CD4-positive, alpha-beta T cell treated with Interleukin-10 for 1 hour (primary cell): ENCODE measurements at places on chromosomes 12 and 14.
A peak's percentile ranks its signal among the peaks of the same experiment; 100 is the strongest.

DNA sequence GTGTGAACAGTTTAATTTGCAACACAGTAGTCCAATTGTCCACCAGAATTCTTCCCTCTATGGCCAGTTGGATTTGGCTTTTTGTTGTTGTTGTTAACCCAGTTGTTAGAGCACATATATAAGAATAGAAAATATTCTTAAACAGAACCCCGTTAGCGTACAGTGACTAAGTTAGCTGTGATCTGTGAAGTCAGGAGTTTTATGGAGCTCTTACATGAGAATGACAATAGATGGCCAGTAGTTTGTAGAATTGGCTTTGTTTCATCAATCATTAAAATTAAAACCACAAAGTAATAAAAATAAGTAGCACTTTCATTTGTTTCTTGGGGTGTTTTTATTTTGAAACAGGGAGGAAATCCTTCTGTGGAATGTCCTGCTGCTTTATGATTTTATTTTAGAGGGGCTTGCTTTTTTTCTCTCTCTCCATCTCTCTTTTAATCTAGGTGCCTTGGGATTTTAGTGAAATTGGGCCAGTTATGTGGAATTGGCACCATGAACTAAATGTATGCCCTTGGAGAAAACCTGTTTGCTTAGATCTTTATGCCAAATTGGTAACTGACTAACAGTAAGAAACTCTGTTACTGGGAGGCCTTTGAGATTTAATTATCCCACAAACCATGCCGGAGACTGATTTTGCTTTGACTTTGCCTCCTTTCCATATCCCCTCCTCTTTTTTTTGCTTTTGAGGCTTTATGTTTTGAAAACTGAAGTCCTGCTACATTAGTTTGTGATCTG, 22.9 kb downstream of the FBXW8 start:
- DNase-seq, result no peak

- no peak for DNase-seq
Measured at GRCh38 chr12:40142001-40142744, 36.3 kb upstream of the SLC2A13 start.

- no peak for DNase-seq
Measured at GRCh38 chr12:19139615-19140194, 10.2 kb downstream of the PLEKHA5 start.

DNA sequence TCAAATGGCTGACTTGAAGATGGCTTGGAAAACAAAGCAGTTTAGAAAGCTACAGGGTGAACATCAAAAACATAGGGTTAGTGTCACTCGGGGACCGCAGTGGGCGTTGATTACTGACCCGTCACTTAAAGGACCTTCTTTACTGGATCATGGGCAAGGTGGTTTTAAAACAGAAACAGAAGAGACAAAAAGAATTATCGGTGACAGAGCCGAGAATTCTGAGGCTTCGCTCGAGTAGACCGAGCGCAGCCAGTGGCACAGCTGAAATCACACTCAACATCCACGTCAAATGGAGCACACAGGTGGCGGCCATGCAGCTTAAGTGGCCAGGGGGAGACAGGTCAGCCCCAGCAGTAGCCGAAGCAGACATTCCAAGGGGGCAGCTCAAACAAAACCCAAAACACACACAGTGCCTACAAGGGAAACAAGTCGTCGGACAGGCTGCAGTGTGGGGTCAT, 17.3 kb downstream of the SNRNP35 start:
- DNase-seq, result no peak

GRCh38 chr14:100471441-100472093, 115.7 kb downstream of the BEGAIN start:
- no peak for DNase-seq

- DNase-seq, result peak; percentile 55
Measured at GRCh38 chr12:109777544-109777943, 55.7 kb downstream of the TRPV4 start.

GRCh38 chr12:81105687-81106086, 27.8 kb downstream of the ACSS3 start:
- no peak for DNase-seq

DNA sequence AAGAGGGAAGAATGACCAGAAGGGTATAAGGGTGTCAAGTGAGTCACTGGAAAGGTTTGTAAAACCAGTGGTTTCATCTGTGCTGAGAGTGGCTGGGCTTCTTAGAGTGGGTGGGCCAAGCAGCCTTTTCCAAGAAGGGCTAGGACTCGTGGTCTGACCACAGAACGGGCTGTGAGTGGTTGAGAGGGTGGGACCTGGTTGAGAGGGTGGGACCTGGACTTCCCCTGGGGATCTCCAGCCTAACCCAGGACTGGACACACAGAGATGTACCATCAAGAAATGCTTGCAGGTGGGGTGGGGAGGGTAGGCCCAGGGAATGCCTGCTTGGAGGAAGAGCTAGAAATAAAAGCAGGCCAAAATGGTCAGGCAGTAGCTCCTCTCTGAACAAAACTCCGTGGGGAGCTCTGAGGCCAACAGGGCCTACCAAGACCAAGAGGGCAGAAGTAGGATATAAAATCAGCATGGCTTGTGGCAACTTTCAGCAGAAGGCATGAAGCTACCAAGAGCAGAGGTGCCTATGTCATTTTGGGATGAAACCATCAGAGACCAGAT, 140.5 kb downstream of the FOXN3 start:
- DNase-seq, result peak; percentile 46

- DNase-seq, result peak; percentile 47
Measured at GRCh38 chr12:43444940-43445564, 107.0 kb downstream of the ADAMTS20 start.

DNA sequence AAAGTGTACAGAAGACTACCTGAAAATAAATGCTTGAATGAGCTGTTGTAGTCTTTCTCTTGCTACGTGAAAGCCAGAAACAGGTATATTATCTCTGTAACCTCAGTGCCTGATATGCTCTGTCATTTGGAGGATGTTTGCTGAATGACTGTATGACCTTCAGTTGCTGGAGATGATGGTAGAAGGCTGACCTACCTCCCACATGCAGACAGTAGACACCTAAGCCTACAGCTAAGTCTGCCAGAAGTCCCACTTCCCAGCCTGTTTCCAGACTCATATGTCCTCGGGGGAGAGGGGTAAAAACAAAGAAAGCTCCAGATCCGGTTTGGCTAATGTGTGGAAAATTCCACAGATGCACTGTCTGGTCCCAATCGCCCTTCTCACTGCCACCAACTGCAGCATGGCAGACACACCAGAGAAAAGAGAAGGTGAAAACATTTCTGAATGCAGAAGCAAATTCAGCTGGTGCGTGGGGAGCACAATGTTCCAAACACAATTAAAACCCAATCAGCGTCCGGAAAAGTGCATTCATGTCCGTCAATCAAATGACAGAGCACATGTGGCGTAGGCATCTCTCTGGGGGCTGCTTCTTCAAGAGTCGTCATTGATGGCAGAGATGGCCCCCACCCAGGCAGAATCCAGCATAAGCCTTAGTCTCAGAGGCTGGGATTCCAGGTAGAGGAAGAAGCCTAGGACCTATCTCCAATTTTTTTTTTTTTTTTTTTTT, 76.3 kb upstream of the TBX3 start:
- no peak for DNase-seq

DNA sequence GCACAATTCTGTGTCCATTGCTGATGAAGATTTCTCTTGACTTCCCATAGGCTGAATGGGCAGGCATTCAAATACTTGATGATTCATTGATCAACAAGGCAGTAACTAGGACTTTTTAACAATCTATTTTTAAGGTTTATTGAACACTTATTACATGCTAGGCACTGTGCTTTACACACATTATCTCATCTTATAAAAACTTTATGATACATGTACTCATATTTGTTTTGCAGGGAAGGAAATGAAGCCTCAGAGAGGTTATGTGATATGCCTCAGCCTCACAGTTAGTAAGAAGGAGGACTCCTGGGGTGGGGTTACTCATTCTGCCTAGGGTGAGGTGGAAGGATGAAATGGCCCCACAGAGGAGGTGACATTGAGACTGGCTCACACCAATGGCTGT, 12.9 kb upstream of the EMP1 start:
- no peak for DNase-seq

- no peak for DNase-seq
Measured at GRCh38 chr12:127024791-127025190, 1242.2 kb upstream of the TMEM132C start.

- no peak for DNase-seq
Measured at GRCh38 chr12:31368666-31369361, 42.9 kb upstream of the SINHCAF start.

GRCh38 chr12:48189331-48190125, 6.1 kb downstream of the CCDC184 start:
- DNase-seq, result peak; percentile 83

DNA sequence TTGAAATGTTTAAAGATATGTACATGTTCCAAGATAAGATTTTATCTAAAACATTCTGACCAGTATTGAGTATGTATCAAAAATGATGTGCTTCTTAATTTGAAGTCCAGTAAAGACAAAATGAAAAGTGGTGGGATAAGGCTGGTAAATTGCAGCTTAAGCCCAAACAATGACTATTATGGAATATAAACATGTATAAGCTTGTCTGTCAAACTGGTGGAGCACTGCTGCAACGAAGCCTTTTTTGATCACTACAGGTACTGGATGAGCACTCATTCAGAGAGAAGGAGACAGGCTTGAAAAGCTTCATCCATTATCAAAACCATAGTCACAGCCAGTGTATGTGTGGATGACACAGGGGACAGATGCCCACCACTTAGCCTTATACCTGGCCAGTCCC, 138.4 kb downstream of the ATP23 start:
- DNase-seq, result no peak

GRCh38 chr14:64217308-64217707, 76.9 kb downstream of the ESR2 start:
- no peak for DNase-seq

GRCh38 chr14:55921511-55921910, 196.7 kb upstream of the PELI2 start:
- DNase-seq, result no peak

GRCh38 chr14:95189367-95190132, 32.2 kb upstream of the DICER1 start:
- DNase-seq, result no peak

DNA sequence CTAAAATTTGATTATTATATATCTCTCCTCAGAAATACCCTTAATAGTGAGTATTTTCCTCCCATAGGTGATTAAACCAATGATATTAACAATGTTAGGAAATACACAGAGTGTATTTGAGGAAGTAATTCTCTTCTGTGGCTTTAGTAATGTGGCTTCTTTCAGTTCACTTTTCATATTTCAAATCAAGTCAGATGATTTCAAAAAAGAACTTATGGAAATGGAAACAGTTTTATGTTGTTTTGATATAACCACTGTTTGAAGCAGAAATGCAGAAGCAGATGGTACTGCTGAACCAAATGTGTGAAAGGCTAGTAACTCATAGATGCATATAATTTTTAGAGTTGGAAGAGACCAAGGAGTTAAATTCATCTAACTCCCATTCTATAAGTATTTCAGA, 1.9 kb upstream of the GPR33 start:
- no peak for DNase-seq

DNA sequence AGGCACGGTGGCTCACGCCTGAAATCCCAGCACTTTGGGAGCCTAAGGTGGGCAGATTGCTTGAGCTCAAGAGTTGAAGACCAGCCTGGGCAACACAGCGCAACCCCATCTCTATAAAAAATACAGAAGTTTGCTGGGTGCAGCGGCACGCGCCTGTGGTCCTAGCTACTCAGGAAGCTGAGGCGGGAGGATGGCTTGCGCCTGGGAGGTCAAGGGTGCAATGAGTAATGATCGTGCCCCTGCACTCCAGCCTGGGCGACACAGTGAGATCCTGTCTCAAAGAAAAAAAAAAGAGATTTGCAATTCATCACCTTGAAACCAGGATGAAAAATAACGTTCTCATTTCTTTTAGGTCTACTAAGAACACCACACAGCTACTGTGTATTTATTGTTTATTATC, 4.0 kb downstream of the STX2 start:
- DNase-seq, result no peak

DNA sequence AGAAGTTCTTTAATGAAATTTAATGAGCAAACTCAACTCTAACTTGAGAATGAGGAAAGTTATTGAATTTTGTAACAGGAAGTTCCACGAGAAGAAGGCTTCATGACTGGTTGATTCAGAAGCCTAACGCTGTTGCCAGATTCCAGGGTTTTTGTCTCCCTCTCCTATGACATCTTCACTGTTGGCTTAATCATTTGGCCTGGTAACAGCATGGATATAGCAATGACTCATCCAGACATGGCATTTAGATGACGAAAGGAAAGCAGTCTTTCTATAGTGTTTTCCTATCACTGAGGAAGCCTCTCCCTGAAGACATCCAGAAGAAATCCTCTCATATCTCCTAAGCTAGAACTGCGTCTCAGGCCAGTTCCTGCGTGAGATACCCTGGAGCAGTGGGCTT, 9.4 kb upstream of the KCNA1 start:
- DNase-seq, result no peak

DNA sequence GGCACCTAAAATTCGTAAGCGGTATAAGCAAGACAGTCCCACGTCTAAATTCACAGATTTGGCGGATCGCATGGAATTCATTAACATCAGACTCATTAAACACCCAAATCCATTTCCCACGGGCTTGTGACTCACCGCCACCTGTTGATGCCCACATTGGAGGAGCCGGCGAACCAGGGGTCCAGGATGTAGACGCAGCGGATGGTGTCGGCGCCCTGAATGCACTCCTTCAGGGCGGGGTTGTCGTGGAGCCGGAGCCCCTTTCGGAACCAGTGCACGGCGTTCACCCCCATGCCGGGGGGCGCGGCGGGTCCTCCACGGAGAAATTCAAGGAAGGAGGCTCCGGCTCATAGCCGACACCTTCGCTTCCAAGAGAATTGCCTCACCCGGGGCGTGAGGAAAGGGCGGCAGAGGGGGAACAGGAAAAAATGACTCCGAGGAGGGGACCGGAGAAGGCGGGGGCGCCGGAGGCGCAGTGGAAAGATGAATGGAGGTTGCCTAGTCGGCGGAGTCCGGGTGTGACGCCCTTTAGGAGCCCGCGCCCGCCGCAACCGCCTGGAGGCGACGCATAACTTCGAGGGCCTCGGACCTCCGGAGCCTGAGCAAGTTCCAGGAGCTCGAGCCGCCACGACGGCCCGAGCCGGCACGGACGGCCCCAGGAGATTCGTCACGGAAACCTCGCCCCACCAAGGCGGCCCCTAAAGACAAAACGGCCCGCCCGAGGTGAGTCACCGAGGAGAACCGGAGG, 506 bp downstream of the CRY1 start:
- peak; percentile 70 for DNase-seq

GRCh38 chr14:31166271-31166561, 41.4 kb downstream of the HECTD1 start:
- DNase-seq, result no peak

DNA sequence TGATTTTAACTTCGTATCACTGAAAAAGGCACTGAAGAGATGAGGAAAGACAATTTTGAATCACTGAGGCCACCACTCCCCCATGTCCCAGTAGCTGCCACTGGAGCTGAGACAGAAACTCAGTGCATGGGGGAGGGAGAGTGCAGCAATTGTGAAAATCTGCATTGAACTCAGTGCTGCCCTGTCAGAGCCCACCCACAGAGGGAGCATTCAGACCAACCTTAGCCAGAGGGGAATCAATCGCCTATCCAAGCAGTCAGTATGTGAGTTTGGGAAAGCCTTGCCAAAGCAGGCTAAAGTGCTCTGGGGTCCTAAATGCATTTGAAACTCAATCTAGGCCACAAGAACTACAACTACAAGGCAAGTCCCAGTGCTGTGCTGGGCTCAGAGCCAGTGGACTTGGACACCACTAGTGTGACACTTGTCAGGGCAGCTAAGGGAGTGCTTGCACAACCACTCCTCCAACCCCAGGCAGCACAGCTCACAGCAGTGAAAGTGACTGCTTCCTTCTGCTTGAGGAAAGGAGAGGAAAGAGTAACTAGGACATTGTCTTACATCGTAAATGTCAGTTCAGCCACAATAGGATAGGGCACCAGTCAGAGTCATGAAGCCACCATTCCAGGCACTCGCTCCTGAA, 13.3 kb downstream of the RNASE3 start:
- DNase-seq, result no peak

- no peak for DNase-seq
Measured at GRCh38 chr12:39839072-39839471, 219.5 kb upstream of the ABCD2 start.
